ENCODE measurements at places on chromosomes 13 and 19. TPM values are rescaled to one million over a fixed set of nuclear protein-coding genes. Genes with fewer than 3 reads are reported as not detected.
A peak's percentile ranks its signal among the peaks of the same experiment; 100 is the strongest.

Gene INTS6
- 40.0 TPM for total RNA-seq

Gene RYR1
- 0.33 TPM for total RNA-seq

GRCh38 chr13:20492641-20493040 is 33.0 kb downstream of the CRYL1 start:
- no peaks in the 10 kb centered on the region for H3K4me1 ChIP-seq
- H3K36me3 ChIP-seq, result no peaks in the 10 kb centered on the region
- DNase-seq, result no peak
- no peak overlapping the region for H3K4me3 ChIP-seq

DNA sequence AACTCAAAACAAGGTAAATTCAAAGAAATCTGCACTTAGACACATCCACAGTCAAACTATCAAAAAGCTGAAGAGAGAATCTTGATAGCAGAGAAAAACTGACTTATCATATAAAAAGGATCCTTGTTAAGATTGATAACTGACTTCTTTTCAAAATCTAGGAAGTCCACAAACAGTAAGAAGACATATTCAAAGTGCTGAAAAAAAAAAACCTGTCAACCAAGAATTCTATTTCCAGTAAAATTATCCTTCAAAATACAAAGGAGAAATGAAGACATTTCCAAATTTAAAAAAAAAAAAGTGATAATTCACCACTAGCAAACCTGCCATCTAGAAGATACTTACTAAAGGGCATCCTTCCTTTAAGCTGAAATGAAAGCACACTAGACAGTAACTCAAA is 15.0 kb downstream of the VWA8 start:
- no peak overlapping the region for H3K4me3 ChIP-seq
- no peaks in the 10 kb centered on the region for H3K27me3 ChIP-seq
- no peak overlapping the region for H3K27ac ChIP-seq

Gene ZNF541
- not detected for total RNA-seq

DNA sequence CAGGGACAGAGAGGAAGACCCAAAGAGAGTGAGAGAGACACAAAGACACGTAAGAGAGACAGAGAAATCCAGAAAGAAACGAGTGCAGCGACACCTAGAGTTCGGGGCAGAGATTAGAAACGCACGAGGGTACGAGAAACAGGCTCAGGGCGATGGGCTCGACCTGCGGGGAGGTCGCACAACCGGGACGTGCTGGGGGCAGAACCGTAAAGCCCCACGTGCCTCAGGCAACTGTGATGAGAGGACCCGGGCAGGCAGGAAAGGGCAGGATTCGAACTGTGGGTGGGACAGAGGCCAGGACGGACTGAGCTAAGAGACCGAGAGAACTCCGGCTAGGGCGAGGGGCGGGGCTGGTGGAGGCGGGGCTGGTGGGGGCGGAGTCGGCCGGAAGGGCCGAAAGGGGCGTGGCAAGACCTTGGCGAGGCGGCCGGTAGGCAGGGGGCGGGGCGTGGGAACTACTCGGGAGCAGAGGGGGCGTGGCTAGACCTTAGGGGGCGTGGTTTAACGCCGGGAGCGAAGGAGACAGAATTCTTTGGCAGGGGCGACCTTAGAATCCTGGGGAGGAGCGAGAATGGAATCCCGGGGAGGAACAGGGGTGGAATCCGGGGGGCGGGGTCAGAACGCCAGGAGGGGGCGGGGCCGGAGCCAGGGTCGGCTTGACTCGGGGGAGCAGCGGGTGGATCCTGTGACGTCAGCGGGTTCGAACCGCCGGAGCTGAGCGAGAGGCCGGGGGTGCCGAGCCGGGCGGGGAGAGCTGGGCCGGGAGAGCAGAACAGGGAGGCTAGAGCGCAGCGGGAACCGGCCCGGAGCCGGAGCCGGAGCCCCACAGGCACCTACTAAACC is at the start of gene NECTIN2:
NECTIN2 (plus strand) TSS at position 686 of the 843 bp plus-strand sequence. CDS start 229 bp downstream, outside the sequence.
- peak within 1 kb of the TSS; percentile 86 for H3K27ac ChIP-seq
- DNase-seq, result peak; percentile 100
- H3K4me1 ChIP-seq, result peaks cover 47% of the 10 kb centered on the region

DNA sequence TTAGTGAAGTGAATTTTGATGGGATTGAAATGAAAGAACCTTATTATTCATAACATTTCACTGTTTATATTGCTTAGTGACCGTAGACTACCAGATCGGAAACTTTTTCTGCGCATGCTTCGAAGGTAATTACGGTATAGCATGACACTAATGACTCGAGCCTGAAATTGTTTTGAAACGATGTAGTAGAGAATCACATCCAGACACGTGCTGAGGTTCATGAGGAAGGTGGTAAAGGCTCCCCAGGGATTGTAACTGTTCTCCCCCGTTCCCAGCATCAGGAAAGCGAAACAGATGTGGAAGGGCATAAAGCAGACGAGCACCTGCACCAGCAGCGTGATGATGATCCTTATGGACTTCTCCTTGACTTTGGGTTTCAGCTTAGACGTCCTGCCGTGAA is 3.3 kb downstream of the GPR18 start:
- peaks cover 3% of the 10 kb centered on the region for H3K36me3 ChIP-seq
- no peaks in the 10 kb centered on the region for H3K27me3 ChIP-seq
- H3K27ac ChIP-seq, result no peak overlapping the region
- no peak for DNase-seq
- H3K4me1 ChIP-seq, result no peaks in the 10 kb centered on the region
- no peak overlapping the region for H3K4me3 ChIP-seq

GRCh38 chr19:10346509-10346908 is 7.1 kb upstream of the ICAM3 start:
- H3K36me3 ChIP-seq, result peaks cover 3% of the 10 kb centered on the region
- H3K4me1 ChIP-seq, result no peaks in the 10 kb centered on the region
- no peak overlapping the region for H3K4me3 ChIP-seq
- H3K27ac ChIP-seq, result no peak overlapping the region
- no peaks in the 10 kb centered on the region for H3K27me3 ChIP-seq
- DNase-seq, result peak; percentile 68

Gene BST2
- 34.3 TPM for total RNA-seq

DNA sequence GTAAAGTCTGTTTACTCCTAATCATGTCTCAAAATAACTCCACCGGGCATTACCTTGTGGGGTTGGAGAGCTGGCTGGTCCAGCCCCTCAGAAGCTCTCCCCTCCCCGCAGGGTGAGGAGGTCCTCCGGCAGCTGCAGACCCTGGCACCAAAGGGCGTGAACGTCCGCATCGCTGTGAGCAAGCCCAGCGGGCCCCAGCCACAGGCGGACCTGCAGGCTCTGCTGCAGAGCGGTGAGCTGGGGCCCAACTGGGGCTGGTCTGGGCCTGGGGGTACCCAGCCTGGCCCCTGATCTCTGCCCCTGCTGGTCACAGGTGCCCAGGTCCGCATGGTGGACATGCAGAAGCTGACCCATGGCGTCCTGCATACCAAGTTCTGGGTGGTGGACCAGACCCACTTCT is 20.2 kb downstream of the HIPK4 start:
- no peak for DNase-seq
- H3K4me1 ChIP-seq, result no peaks in the 10 kb centered on the region
- H3K36me3 ChIP-seq, result no peaks in the 10 kb centered on the region
- H3K27me3 ChIP-seq, result no peaks in the 10 kb centered on the region
- H3K4me3 ChIP-seq, result no peak overlapping the region

DNA sequence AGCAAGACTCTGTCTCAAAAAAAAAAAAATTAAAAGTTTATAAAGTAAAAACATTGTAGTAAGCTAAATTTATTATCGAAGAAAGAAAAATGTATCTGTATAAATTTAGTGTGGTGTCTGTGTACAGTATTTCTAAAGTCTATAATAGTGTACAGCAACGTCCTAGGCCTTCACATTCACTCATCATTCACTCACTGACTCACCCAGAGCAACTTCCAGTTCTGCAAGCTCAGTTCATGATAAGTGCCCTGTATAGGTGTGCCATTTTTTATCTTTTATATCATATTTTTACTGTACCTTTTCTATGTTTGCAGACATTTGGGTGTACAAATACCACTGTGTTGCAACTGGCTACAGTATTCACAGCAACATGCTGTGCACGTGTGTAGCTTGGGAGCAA is 118.1 kb downstream of the TNFRSF19 start:
- H3K27me3 ChIP-seq, result no peaks in the 10 kb centered on the region
- H3K36me3 ChIP-seq, result no peaks in the 10 kb centered on the region
- H3K27ac ChIP-seq, result no peak overlapping the region
- DNase-seq, result no peak
- peaks cover 8% of the 10 kb centered on the region for H3K4me1 ChIP-seq
- no peak overlapping the region for H3K4me3 ChIP-seq

Gene SLC25A41
- not detected for total RNA-seq

Gene ZNF599
- total RNA-seq, result 5.3 TPM

GRCh38 chr13:30158774-30159445 is 148.4 kb downstream of the KATNAL1 start:
- H3K27ac ChIP-seq, result no peak overlapping the region
- no peak for DNase-seq
- H3K4me1 ChIP-seq, result no peaks in the 10 kb centered on the region
